ENCODE measurements at places on chromosomes 3 and 15. TPM values are rescaled to one million over a fixed set of nuclear protein-coding genes. Genes with fewer than 3 reads are reported as not detected.

GRCh38 chr15:54519577-54519976 is 541.3 kb downstream of the UNC13C start:
- no peak for DNase-seq

GRCh38 chr3:41991437-41991836 is 29.5 kb upstream of the ULK4 start:
- DNase-seq, result no peak

- no peak for DNase-seq
Measured at GRCh38 chr15:45265506-45265905, 13.5 kb downstream of the SLC28A2 start.

DNA sequence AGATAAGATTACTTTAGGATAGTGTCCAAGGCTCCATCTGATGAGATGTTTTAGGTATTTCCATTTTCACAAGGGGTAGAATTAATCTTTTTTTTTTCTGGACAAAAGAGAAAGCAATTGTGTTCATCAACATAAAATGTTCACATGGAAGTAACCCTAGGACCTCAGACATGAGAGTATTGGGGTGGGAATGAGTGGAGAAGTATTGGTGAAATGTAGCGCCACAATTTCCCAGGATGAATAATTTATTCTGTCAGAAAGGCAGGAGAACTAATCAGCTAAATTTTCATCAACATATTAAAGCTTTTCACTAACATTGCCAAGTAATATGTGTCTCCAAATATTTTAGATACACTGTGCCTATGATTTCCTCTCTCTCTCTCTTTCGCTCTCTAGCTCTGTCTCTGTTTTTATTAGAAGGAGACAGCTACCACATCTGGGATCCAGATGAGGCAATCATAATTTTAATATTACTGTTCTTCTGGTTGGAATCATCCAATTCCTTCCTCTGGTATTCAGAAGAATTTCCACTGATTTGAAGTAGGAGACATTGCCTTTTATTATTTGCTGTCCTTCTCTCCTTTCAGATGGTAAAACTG is 21.6 kb upstream of the ZNF280D start:
- no peak for DNase-seq

GRCh38 chr15:58165661-58166060 is 27.5 kb downstream of the AQP9 start:
- DNase-seq, result peak; percentile 93

DNA sequence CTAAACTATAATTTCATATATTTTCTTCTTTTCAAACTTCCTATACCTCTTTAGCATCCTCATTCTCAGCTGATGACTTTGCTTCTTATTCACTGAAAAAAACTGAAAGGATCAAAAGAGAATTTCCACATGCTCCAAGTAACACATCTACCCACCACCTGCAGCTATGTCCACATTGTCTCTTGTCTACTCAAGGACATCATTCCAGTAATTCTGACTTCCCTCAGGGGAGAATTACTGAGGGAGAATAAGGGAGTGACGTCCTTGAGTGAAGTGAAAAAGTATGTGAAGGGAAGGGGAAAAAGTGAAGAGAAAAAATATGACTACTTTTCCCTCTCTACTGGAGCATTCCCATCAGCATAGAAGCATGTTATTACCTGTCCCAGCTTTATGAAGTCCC is 32.6 kb downstream of the ETFA start:
- DNase-seq, result no peak

Gene ONECUT1
- total RNA-seq, result 10.0 TPM

All from testis (tissue), 5 donors.